ENCODE measurements at places on chromosomes 5 and 9.
A peak's percentile ranks its signal among the peaks of the same experiment; 100 is the strongest.

GRCh38 chr5:179343719-179344430 lies 1.4 kb downstream of the ADAMTS2 start:
- DNase-seq, result peak; percentile 21

- DNase-seq, result no peak
Measured at GRCh38 chr5:60280943-60281342, 387.4 kb upstream of the PDE4D start.

- no peak for DNase-seq
Measured at GRCh38 chr5:176188085-176188484, 50.1 kb upstream of the SIMC1 start.

GRCh38 chr5:67245259-67245846 lies 48.8 kb upstream of the CD180 start:
- no peak for DNase-seq

GRCh38 chr9:121627427-121627826 lies 24.0 kb upstream of the DAB2IP start:
- no peak for DNase-seq

DNA sequence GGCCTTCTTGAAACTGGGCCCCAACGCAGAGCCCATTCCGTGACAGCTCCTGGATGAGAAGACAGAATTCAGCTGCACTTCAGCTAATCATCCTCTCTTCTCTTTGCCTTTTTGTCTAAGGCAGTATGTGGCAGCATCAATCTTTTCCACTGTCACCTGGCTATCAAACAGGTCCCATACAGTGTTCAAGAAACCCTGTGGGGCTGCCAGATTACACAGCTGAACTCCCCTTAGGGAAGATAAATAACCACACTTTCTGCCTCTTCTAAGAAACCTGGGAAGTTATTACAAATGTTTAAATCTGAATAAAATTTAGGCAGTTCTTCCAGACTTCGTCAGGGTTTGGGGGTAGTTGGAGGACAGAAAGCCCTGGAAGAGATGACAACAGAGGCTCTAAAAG lies 61.0 kb downstream of the SPEF2 start:
- DNase-seq, result no peak

- no peak for DNase-seq
Measured at GRCh38 chr9:116901260-116901659, 214.2 kb downstream of the TRIM32 start.

DNA sequence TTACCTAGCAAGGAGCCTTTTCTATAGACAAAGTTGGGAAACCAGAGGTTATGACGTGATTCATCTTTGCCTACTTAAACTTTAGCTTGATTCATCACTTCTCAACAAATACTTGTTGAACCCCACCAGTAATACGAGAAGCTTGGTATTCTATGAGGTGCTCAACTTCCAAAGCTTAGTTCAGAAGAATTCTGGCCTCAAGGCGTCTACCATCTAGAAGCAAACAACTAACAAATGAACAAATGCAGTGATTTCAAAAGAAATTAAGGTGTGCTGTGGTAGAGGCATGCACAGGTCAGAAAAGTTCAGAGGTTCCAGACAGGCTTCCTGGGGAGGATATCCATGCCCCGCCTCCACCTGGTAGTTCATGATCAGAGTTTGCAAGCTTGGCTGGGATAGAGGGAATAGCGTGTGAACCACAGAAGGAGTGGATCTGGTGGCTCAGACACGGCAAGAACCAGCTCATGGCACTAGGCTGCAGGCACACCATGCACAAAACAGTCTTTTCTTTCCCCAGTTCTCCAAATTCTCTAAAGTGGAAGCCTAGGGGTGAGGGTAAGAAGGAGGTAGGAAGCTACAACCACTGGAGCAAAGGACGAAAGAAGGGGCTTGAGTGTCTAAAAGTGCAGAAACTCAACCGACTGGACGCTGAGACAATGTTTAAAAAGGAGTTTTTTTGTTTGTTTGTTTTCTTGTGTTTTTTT lies 473.0 kb downstream of the RAB3C start:
- peak; percentile 40 for DNase-seq

DNA sequence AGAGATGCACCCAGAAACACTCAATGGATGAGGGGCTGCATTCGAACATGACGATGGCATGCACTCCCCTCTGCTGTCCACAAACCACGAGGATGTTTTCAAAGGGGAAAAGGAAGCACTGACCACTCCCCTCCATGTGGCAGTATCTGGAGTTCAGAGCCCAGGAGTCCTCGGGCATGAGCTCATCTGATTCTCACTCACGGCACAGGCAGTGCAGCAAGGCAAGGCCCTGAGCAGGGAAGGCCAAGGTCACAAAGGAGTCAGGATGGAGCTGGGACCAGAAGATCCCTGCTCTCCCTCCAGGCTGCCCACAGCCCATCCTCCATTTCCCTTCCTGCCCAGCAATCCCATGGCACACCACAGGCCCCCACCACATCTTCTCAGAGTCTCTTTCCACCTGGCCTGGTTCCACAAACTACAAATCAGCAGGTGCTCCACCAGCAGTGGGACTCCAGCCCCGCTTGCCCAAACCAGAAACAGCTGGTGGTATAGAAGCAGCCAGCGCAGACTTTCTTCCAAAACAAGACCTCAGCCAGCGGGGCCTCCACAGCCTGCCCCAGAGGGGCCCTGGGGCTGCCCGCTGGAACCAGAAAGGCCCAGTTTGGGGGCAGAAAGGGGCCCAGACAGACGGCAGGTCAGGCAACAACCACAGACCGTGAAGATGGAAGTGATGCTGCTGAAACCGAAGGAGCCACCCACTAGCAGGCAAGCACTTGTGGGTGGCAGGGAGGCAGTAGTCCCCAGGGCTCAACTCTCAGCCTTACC lies 12.2 kb downstream of the TNIP1 start:
- no peak for DNase-seq

- DNase-seq, result no peak
Measured at GRCh38 chr5:145925353-145925752, 11.0 kb upstream of the SH3RF2 start.
